Ureter (tissue), 1 donor: ENCODE measurements at places on chromosomes 11 and 22. TPM values are rescaled to one million over a fixed set of nuclear protein-coding genes. Genes with fewer than 3 reads are reported as not detected.

GRCh38 chr11:132644520-132645239 lies 887.6 kb downstream of the OPCML start:
- no peak for DNase-seq

Gene APOBEC3B
- total RNA-seq = 1.5 TPM

DNA sequence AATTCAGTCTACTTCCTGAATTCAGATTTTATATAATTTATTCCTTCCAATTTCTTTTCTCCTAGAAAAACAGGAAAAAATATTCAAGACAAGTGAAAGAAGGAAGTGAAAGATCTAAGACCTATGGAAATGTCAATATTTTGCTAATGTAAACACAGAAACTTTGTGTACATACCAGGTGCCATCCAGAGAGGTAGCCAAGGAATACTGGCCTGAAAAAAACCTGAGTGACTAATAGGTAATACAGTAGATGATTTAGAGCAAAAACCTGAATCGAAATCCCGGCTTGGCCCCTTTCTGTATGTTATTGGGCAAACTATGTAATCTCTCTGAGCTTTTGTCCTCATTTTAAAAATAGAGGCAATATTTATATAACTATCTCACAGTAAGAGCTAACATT lies 59.2 kb upstream of the FSHB start:
- DNase-seq = no peak

- DNase-seq = no peak
Observed at GRCh38 chr11:14323118-14323676, 35.8 kb downstream of the RRAS2 start.

Gene MS4A15
- not detected for total RNA-seq

Gene ENTHD1
- total RNA-seq = not detected

Gene VSIG10L2
- total RNA-seq = 0.75 TPM

Gene RFPL2
- not detected for total RNA-seq

DNA sequence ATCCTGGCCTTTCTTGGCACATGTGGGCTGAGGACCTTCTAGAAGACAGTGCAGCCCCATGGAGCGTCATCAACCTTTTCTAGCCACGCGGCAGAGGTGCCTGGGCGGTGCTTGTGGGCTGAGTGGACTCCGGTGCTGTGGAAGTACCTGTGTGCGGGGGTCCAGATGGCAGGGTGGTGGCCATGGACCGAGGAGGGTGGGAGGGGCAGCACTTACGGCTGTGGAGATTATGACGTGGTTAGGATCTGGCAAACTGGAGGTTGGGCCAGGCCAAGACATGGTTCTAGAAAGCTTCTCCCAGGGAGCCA lies 2.0 kb downstream of the TUB start:
- no peak for DNase-seq

Gene GGT1
- 8.2 TPM for total RNA-seq

GRCh38 chr11:95296621-95297025 lies 65.6 kb upstream of the SESN3 start:
- DNase-seq = no peak

DNA sequence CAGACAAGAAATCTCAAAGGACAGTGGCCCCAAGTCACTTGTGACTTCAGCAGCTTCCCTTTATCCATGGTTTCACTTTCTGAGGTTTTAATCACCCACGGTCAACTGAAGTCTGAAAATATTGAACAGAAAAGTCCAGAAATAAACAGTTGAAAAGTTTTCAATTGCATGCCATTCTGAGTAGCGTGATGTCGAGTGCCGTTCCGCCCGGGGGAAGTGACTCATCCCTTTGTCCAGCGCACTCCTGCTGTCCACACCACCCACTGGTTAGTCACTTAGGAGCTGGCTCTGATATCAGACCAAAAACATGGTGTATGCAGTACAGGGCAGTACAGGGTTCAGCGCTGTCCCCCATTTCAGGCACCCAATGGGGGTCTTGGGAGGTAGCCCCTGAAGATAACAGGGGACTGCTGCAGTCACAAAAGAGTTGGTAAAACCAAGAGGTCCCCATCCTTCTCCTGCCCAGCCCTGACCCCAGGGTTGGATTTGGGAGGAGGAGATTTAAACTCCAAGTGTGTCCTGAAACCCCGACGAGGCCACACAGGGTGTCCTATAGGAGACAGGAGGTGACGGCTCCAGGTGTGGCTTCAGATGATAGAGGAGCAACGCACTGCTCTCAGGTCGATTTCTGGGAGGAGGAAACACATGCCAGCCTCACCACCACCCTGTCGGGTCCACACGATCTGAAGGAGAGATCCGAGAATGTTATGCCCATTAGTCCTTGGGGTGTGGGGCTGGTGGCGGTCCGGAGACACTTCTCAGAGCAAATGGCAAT lies 390.1 kb downstream of the CTTN start:
- no peak for DNase-seq

Gene SMTN
- 327 TPM for total RNA-seq

DNA sequence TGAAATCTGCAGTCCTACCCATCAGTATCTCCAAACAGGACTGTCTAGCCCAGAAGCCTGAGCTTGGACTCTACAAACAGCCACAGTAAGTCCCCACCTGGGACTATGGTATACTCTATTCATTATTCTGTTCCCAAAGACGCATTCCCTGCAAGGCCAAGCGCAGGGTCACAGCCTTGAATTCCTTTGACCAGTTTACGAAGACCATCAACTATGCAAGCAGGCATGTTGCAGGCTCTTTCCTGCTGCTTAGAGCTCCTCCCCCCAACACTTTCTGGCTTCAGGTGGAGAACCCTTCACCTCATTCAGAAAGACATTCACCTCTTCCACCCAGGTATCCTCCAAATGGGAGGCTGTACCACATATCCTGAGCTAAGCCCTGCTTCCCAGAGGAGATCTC lies 62.5 kb downstream of the TIMP3 start:
- no peak for DNase-seq

DNA sequence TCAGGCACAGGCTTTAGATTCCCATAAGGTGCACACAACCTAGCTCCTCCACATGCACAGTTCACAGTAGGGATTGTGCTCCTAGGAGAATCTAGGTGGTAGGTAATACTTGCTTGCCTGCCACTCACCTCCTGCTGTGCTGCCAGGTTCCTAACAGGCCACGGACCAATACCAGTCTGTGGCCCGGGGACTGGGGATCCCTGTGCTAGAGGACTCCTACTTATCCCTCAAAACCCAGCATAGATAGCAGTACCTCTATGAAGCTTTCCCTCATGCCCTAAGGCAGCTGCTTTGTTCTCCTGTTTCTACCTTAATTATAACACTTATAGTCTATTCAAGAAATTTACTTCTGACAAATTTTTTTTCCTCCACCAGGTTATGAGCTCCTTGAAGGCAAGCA lies 36.7 kb downstream of the ARHGAP20 start:
- DNase-seq = no peak

Gene GPHA2
- not detected for total RNA-seq

- DNase-seq = no peak
Observed at GRCh38 chr11:60786811-60787567, 1.9 kb downstream of the MS4A10 start.
